Skeletal muscle tissue (tissue), 5 donors: ENCODE measurements at places on chromosomes 16 and 17. TPM values are rescaled to one million over a fixed set of nuclear protein-coding genes. Genes with fewer than 3 reads are reported as not detected.

PPP1R27 gene
- total RNA-seq: 35.0 TPM

CSH1 gene
- total RNA-seq: not detected

MEFV gene
- total RNA-seq: 0.52 TPM

PTGES3L gene
- 28.2 TPM for total RNA-seq

PMM2 gene
- 11.5 TPM for total RNA-seq

AATK gene
- total RNA-seq: 10.4 TPM

TVP23B gene
- 24.5 TPM for total RNA-seq
